ENCODE measurements at places on chromosomes 5 and 9.

GRCh38 chr5:93909356-93909755, 168.0 kb upstream of the POU5F2 start:
- no peak for DNase-seq

DNA sequence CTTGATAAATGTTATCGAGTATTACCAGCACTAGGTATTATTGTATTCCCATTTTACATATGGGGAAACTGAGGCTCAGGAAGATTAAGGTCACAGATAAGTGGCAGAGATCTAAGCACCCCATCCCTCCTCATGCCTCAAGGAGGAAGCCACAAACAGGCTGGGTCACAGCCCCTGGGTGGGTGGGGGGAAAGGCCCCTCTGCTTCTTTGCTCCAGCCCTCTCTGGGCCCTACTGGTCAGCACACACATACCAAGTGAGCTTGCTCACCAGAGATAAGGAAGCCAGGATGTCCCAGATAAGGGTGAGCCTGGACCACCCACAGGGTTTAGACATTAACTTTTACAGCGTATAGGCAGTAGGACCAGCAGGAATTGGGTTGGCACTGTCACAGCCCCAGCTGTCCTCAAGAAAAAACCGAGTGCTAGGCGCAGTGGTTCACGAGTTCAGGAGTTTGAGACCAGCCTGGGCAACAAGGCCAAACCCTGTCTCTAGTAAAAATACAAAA, 45.3 kb downstream of the STK10 start:
- DNase-seq, result no peak

DNA sequence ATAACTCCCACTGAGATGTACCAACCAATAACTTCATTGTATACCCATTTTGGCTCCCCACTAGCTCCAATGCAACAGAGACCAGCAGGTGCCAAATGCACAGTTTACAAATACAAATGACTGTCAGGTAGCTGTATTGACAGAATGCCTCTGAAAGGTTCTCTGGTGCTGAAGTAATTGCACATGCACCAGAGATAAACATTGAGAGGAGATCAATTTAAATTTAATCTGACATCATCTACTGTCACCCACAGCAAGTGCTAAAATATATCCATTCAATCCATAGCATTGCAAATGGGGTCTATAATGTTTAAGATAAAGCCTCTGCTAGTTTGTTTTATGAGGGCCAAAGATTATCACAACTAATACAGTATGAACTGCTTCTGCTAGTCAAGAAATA, 80.2 kb downstream of the STX17 start:
- DNase-seq, result no peak

DNA sequence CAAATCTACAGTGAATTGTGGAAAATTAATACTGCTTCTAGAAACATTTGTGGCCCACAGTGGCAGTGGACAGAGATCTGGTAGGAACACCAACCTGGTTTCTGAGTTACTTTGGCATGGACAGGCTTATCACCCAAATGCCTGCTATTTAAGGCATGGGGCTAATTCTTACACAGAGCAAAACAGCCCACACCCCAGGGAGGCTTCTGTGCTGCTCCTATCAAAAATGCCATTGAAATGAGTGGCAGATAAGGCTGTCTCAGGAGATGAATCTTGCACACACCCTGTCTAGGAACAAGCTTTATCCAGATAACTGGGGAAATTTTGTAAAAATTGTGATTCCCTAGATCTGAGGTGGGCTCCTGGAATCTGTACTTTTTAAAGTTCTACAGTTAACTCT, 307.1 kb downstream of the TLE1 start:
- no peak for DNase-seq

DNA sequence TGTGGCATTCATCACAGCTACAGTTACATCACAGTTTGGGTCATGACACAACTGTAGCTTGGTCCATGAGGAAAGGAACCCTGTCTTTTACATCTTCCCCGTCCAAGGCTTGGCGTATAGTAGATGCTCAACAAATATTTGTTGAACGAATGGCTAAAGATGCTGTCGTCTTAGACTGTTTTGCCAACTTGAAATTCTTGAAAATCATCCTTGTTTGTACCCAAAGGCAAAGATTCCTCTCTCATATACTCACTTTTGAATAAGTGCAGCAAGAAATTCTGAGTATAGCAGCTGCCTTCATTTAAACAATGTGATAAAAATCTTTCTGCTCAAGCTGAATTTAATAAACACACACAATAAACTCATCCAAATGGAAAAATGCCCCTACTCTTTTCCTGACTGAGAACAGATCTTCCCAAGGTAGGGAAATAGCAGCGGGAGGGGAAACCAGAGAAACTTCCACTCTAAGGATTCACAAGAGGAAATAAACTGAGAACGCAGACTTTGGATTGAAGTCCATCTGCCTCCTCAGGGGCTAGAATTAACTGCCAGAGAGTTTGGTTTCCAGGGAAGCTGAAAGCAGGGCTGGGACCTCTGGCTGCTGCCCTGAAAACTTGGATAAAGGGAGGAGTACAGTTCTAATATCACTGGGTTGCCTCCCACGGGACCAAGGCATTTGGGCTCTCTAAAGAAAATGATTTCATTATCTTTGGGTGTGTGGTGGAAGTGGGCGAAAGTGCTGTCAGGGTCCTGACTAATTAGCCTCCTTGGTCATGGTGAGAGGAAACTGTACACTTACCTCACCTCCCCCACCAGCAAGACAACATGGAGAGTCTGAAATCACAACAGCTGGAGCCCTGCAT, 99.1 kb downstream of the DPYSL3 start:
- DNase-seq, result no peak

DNA sequence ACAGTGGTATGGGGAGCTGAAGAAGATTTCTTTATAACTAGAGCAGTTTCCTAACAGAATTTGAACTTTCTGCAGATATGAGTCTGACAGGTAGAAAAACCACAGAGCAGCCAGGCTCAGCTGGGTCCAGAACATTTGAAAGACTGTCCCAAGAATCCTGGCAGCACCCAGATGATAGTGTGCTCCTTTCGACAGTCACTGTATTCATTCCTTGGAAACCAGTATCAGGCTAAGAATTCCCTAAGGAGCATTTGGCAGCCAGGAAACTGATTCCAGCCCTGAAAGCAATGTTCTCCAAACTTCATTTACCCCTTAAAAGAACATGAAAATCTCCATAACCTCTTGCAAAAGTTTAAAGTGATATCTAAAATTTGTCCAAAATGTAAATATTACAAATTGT, 123.0 kb upstream of the MTAP start:
- DNase-seq, result no peak

GRCh38 chr5:149434162-149435014, 55.3 kb upstream of the IL17B start:
- peak; percentile 48 for DNase-seq

DNA sequence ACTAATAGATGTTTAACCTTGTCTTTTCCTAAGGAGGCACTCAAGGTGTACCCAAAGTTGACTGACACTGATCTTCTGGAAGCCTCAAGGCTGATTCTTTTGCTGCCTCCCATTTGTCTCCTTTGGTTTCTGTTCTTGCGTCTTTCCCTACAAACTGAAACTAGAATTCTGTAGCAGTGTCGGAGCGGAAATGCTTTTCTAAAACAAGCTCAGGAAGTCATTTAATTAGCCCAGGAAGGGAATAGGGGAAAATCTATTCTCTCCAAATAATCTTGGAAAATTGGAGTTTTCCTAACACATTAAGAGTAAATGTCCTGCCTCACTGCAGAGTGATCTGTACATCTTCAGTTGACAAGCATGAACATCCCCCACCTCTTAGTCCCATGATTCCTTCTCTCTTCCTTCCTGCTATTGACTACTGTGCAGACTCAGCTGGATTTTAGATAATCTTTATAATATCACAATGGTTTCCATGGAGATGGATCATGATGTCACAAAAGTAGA, 182.7 kb downstream of the NR3C1 start:
- DNase-seq, result no peak

- DNase-seq, result no peak
Measured at GRCh38 chr5:115320006-115320405, 23.6 kb upstream of the CCDC112 start.

DNA sequence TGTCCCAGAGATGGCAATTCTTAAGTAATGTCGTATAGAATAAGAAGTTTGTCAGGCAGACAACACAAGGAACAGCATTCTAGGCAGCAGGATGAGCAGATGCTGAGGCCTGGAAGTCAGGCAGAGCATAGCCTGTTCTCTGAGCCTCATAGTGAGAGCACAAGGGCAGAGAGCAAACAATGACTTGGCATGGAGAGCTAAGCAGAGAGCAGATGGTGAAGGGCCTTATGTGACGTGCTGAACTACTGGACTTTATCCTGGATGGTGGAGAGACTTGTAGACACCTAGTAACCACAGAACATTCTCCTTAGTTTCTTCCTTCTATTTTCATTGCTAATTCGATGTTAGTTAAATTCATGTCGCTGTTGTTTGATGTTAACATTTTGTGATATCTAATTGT, 60.1 kb downstream of the KCTD16 start:
- DNase-seq, result no peak

DNA sequence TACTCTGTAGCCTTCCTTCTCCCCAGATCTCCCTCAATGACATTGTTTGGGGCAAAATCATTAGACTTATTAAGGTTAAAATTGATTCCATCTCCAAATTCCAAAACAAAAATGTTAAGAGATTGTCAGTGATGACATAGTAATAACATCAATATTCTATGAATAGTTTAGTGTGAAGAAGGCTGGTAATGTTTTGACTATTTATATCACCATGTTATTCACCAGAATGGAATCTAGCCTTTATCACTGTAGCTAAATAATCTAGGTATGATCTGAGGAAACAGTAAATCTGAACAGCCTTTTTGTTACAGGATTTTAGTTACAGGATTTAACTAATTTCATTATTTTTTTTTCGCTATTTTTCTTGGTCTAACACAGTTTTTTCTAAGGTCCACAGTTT, 929 bp upstream of the PLPP6 start:
- no peak for DNase-seq

- DNase-seq, result no peak
Measured at GRCh38 chr9:2469681-2470221, 151.8 kb upstream of the VLDLR start.

- DNase-seq, result no peak
Measured at GRCh38 chr5:84622461-84622860, 237.8 kb upstream of the EDIL3 start.

DNA sequence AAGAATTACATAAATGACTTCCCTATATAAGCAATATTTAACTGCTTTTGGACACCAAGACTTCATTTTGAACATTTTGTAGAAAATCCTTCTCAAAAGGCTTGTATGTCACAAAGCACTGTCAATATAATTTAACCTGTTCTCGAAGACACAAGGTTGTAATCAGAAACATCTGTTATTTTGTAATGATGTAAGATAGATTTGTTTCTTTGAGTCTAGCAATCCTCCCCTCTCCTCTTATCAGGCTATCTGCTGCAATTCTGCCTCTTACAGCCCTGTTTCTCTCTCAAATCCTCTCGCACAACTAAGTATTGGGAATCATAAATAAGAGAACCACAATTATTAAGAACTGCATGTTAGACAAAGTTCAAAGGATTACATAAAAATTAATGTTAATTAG, 18.6 kb upstream of the TARS1 start:
- DNase-seq, result no peak

DNA sequence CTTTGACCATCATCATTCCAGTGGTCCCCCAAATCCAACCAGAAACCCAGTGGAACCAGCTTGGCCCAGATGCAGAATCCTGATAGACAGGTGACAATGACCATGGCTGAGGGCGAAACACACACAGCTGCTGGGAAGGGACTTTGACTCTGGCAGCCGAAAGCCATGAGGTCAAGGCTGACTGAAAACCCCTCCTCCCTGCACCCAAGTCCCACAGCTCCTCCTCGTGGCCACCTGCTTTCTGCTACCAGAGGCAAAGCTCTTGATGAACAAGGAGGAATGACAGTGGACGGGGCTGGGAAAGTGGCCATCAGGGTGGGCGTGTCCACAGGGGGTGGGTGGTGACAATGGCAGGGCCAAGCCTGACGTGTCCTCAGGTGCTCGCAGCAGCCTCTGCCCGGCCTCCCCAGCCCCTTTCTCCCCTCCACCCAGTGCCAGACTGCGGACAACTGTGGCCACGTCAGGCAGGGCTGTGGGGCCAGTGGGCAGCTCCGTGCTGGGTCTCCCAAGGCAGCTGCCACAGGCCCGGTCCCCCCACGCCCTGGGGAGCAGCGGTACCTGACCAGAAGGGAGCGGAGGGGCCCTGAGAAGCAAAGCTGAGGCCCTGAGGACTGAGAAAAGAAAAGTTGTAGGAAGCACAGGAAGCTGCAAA, 30.8 kb upstream of the SARDH start:
- DNase-seq, result no peak

GRCh38 chr5:54148067-54148845, 162.1 kb downstream of the ARL15 start:
- DNase-seq, result no peak

GRCh38 chr5:112186401-112186990, 232.6 kb downstream of the EPB41L4A start:
- DNase-seq, result peak; percentile 18

- no peak for DNase-seq
Measured at GRCh38 chr5:168844922-168845296, 265.7 kb upstream of the PANK3 start.

- no peak for DNase-seq
Measured at GRCh38 chr5:122363623-122364022, 51.6 kb downstream of the SNCAIP start.

GRCh38 chr9:121818841-121819427, 167.5 kb downstream of the DAB2IP start:
- no peak for DNase-seq

GRCh38 chr9:116337015-116337414, 183.4 kb downstream of the PAPPA start:
- DNase-seq, result no peak

DNA sequence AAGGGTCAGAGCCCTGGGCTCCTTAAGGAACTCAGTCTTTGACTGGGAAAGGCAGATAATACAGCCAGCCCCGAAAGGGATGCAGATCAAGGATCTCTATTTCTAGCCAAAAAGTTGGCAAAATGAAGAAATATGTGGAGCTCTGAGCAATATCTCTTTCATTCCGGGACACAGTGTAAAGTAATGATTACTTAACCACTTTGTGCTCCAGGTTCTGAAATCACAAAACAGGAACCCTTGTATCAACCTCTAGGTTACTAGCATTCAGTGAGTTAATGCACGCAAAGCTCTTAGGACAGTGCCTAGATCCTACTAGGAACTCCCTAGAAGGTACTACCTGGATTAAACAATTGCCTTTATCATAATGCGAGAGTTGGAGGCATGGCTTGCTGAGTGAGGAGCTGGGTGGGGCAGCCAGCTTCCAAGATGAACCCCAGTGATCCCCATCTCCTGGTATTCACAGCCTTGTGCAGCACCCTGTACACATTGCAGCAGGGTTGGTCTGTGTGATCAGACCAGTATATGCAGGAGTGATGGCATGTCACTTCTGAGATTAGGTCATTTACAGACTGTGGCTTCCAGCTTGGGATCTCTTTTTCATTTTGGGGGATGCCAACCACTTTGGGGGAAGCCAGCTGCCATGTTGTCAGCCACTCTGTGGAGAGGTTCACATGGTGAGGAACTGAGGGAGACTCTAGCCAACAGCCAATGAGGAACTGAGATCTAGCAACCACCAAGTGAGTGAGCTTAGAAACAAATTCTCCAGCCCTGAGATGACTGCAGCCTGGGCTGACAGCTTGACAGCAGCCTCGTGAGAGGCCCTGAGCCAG, 103.1 kb upstream of the SLC44A1 start:
- no peak for DNase-seq

Measured in CD4-positive, alpha-beta T cell treated with Interleukin-12 subunit alpha and Interleukin-12 subunit beta, for 1 hour (primary cell).